ENCODE measurements at places on chromosomes 1 and 21.
A peak's percentile ranks its signal among the peaks of the same experiment; 100 is the strongest.

- DNase-seq, result peak; percentile 42
These were observed 17.1 kb upstream of the SPSB1 start for GRCh38 chr1:9275567-9276034.

DNA sequence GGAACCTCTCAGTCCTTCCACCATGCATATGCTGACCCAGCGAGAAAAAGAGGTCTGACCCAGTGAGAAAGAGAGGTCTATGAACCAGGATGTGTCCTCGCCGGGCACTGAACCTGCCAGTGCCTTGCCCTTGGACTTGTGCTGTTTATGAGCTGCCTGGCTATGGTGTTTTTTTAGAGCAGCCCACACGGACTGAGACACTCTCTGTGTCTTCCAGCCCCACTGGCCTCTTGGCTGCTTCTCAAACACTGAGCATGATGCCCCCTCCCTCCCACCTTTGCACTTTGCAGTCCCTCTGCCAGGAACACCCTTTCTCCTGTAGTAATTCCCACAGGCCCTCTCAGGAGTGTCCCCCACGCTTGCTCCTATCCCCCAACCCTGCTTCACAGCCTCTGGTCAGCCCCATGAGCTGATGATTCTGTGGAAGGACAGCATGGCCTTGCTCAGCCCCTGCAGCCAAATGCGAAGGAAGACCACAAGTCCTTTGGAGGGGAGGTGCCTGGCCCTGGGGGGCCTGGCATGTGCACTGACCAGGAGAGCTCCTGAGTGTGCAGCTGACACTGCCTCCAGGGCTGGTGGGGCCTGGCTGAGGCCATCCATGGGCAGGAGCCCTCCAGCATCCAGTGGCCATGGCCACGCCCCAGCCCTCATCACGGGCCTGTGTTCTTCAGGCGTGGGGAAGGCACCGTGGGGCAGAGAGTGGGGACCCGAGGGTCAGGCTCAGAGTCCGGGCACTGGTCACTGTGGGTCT lies 23.8 kb downstream of the WNT3A start:
- no peak for DNase-seq

- no peak for DNase-seq
These were observed 39.5 kb upstream of the NEK7 start for GRCh38 chr1:198117267-198117666.

GRCh38 chr1:114021665-114022099 lies 42.4 kb downstream of the OLFML3 start:
- DNase-seq, result no peak

DNA sequence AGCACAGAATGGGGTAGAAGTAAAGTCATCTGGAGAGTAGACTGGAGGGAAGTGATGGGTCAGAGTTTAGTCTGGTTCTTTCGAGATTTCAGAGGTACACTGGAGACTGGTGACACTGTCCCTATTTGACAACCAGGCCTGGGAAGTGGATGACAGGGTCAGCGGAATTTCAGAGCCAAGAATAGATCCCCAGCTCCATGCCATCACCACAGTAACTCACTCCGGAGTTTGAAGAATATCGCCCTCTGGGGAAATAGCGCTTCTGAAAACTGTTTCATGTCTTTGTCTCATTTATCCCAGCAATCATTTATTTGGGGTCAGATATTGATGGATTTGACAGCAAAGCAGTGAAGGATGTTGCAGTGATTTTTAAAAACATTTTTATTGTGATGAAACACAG lies 7.6 kb upstream of the NFASC start:
- DNase-seq, result no peak

DNA sequence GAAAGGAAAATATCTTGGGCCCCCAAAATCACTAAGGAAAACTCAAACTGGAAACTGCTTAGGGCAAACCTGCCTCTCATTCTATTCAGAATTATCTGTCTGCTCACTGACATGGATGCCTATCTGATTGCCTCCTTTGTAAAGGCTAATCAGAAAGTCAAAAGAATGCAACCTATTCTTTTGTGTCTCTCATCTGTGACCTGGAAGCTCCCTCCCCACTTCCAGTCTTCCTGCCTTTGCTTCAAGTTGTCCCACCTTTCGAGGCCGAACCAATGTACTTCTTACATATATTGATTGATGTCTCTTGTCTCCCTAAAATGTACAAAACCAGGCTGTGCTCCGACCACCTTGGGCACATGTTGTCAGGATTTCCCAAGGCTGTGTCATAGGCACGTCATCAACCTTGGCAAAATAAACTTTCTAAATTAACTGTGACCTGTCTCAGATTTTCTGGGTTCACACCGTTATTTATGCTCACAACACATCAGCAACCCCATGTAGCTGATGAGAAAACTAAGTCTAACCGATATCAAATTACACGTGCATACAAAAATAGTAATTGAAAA lies 302.3 kb upstream of the NRIP1 start:
- no peak for DNase-seq

DNA sequence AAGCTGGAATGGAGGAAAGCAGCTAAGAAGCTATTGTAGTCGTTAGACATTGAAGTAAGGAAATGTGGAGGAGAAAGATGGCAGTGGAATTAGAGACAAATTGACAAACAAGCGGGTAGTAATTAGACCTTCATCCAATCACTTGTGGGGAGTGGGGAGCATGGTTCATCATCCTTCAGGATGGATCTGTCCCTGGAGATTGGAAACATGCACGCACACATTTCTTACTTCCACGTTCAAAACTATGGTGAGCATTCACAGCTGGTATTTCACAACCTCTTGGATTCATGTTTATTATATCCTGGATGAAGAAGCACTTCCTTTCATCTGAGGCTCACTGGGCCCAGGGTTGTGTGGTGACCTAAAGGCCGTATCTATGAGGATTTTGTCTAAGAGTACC lies 188.1 kb downstream of the ST6GALNAC3 start:
- DNase-seq, result no peak

GRCh38 chr1:7012461-7012924 lies 227.2 kb downstream of the CAMTA1 start:
- no peak for DNase-seq

GRCh38 chr1:178725466-178726086 lies 532 bp downstream of the RALGPS2 start:
- DNase-seq, result no peak

DNA sequence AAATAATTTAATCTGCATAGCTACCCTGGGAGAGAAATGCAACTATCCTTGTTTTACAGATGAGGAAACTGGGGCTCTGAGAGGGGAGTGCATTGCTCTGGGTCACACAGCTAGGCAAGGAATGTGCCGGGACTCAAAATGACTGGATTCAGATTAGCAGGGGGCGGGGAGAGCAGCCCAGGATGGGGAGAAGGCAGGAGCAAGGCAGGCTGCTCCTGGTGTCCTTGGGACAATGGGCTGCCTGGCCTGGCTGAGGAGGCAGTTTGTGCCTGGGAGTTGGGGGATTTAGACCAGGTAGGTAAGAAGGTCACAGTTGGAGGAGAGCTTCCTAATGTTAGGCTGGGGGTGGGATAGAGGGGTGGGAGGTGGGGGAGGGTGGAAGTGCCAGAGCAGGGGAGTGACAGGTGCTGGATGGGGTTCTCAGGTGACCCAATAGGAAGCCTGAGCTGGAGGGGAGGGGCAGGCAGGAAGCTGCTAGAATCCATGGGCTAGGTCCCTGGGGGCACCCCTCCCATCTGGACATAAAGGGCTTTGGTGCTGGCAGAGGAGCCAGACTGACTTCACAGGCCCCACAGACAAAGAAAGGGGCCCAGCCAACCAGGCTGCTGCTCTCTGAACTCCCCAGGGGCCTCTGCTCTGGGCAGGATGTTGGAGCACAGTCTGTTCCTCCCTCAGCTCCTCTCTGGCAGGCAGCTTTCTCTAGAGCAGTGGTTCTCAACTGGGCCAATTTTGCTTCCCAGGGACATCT lies 29.0 kb downstream of the TRIM62 start:
- DNase-seq, result no peak

- DNase-seq, result no peak
These were observed 7.5 kb downstream of the TOR1AIP1 start for GRCh38 chr1:179889589-179889988.

DNA sequence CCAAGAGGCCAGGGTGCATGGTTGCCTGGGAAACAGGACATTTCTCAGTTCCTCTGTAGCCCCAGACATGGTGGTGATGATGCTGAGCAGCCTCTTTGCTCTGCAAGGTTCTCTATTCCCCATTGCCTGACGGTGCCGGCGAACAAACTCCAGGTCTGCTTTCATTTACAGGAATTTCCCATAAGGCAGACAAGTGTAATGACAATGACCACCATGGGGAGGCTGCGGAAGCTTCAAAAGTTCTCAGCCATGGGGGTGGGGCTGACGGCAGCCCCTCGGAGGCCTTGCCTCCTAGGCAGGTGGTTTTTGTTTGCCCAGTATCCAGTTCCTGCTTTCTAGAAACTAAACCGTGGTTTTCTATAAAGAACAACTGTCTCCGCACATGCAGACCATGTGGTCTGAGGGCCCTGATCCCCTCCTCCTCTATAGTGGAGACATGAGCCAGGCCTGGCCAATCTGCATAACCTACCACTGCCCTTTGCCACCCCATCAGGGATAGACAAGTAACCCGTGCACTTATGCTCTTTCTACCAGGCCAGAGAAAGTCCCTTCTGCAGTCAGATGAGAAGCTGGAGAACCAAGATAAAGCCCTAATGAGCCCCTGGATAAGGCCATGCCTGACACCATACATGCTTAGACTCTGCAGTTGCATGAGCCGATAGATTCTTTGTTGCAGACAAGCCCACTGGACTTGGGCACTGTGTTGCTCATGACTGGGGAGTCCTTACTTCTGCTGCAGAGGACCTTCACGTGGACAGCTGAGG lies 54.1 kb downstream of the LDLRAD2 start:
- no peak for DNase-seq

DNA sequence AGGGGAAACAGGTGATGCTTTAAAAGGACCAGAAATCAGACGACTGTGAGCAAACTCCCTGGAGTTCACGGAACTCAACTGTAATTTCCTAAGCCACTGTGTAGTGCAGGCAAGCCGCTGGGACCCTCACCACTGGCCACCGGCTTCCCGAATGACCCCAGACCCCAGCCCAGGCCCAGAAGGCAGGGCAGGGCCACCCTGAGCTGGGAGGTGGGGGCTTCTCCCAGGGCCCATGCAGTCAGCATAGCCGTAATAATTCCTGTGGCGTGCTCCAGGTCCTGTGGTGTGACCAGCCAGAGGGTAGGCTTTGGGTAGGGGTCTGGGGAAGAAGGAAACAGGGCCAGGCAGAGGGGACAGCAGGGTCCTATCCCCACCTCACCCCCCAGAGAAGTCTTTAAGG lies 3.5 kb upstream of the ARF1 start:
- DNase-seq, result no peak

DNA sequence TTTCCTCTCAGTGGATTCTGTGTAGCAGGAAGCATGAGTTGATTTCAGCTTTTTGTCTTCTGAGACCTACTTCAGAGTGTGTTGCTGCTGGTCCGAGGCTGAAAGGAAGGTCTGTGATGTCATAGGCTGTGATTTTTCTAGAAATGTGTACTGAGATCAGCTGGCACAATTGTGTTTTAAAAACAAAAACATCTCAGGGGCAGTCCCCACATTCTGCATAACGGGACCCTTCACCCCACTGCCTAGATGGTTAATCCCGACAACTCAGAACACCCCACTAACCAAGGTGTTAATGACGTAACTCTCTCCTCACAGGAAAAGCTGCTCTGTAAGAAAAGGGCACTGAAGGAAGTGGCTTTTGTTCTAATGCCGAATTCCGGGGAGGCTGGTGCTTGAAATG lies 59.8 kb upstream of the PPP2R5A start:
- peak; percentile 19 for DNase-seq

Data from activated CD8-positive, alpha-beta memory T cell treated with anti-CD3 and anti-CD28 coated beads for 4 hours (primary cell).